NCI-H2081 (cell line): ENCODE measurements at places on chromosomes 3 and 15.

- DNase-seq, result no peak
These were observed 474.8 kb upstream of the GBE1 start for GRCh38 chr3:82236257-82236656.

GRCh38 chr3:177443469-177443868 lies 246.2 kb upstream of the TBL1XR1 start:
- DNase-seq, result no peak

DNA sequence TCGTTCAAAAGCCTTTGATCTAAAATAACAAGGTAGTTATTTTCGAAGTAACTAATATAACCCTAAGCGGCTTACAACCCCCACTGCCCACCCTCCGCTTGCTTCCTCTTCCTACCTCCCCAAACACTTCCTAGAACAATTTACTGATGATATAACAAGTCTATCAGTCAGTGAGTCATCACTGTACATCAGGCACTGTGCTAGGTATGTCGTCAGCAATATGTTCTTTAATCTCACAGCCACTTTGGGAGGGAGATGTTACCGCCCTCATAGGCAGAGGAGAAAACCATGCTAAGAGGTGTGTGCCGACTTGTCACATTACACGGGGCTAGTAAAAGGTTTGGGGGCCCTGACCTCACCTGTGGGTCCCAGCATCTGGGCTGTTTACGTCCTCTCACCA lies 381.8 kb downstream of the EPHB1 start:
- no peak for DNase-seq

GRCh38 chr3:191882289-191882688 lies 421.3 kb downstream of the PYDC2 start:
- DNase-seq, result no peak

GRCh38 chr3:197961582-197961945 lies 1.5 kb downstream of the LMLN start:
- no peak for DNase-seq

- DNase-seq, result no peak
These were observed 15.7 kb downstream of the ACAN start for GRCh38 chr15:88818920-88819319.

- no peak for DNase-seq
These were observed 4.9 kb upstream of the MAGEF1 start for GRCh38 chr3:184716622-184717398.

GRCh38 chr3:161674402-161674801 lies 177.8 kb downstream of the OTOL1 start:
- DNase-seq, result no peak

DNA sequence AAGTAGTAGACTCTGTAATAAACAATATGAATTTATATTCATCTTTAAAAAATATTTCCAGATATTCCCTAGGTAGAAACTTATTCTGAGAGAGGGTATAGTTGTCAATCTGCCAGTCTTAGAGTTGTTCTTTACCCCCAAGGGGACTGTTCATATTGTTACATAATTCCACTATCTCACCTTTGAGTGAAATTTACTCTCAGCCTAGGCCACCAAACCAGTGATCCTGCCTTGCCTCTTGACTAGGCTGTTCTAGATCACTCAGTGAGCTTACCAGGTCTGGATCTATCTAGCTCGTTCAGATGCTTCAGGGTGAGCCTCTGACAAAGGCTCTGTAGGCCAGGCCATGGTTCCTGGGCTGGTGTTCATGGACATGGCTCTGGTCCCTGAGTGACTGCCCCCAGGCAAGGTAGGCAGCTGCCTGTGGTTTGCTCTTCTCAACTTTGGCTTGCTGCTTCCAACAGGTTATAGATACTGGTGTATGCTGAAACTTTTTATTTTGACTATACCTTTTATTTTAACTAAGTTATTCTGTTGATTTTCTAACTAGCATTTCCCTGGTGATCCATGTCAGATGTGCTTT lies 27.6 kb downstream of the ZNF592 start:
- DNase-seq, result no peak

DNA sequence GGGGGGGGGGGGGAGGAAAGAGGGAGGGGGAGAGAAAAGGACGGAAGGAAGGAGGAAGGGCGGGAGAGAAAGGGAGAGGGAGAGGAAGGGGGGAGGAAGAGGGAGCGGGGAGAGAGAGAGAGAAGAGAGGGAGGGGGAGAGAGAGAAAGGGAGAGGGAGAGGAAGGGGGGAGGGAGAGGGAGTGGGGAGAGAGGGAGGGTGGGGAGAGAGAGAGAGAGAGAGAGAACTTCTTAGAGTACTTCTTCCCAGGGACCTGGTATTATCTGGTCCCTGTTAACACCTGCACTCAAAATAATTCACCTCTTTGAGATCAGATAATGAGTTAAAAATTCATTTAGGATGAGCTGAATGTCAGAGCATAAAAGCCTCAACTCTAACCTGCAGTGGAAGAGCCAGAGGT lies 1.1 kb downstream of the SEC13 start:
- no peak for DNase-seq

GRCh38 chr15:80309769-80310384 lies 57.9 kb upstream of the CTXND1 start:
- DNase-seq, result peak; percentile 40

DNA sequence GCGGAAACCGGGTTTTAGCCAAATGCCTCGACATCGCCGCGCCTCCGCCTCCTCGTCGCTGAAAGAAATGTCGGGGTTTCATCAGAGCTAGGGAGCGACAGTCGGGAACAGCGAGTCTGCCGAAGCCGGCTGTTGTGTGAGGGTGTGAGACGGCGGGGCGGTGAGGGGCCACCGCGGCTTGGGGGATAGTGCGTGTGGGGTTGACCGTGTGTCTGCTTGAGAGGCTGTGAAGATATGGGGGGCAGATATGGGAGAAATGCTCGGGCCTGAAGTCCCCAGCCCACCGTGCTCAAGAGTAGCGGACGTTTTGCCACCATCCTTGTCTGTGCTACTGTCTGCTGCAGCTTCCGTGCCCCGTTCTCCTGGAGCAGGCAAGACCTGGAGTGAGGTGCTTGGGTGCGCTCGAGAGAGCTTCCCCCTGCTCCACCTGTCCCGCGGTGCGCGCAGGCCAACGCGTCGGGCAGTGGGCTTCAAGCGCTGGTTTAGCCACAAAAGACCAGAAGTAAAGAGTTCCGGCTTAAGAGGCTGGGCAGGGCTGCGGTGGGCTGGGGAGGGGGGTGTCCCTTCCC lies 716 bp upstream of the ISLR2 start:
- no peak for DNase-seq

DNA sequence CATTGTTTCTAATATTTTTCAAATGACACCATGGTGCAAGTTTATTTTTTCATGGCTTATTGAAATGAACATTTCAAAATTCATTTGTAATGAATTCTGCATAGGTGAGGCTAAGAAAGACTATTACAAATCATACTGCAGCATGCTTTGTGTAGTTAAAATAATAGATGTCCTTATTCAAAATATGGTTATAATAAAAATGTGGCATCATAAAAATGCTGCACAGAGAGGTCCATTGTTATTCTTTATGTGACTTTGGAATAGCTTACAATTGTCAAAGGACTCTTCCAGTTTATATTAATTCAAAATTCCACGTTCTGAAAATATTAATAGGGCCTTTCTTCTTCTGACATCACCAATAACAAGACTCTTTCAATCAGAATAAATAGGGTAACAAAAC lies 222.7 kb downstream of the GAP43 start:
- DNase-seq, result no peak

- no peak for DNase-seq
These were observed 15.2 kb downstream of the RFTN1 start for GRCh38 chr3:16498130-16498890.
